NCI-H1694 treated with DMSO at 0.1 percent for 48 hours (cell line): ENCODE measurements at places on chromosomes 1 and 21.

- no peak for DNase-seq
Measured at GRCh38 chr1:45622524-45623394, 1.1 kb downstream of the CCDC17 start.

DNA sequence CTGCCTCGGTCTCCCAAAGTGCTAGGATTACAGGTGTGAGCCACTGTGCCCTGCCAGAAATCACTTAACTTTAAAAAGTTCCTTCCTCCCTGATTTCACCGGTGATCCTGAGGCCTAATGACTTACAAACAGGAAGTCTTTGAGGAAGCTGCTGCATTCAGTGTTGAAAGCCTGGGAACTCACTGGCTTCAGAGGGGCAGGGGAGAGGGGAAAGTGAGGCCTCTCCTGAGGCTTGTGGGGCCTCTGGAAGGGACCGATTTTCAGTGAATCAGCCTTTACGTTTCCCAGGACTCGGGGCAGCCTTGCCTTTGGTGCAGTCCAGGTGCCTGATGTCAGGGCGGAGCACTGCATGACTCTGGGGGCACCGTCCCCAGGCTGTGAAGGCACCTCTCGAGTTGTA, 30.1 kb upstream of the ARHGEF10L start:
- DNase-seq, result no peak

- DNase-seq, result no peak
Measured at GRCh38 chr21:32445101-32445500, 32.6 kb downstream of the EVA1C start.

DNA sequence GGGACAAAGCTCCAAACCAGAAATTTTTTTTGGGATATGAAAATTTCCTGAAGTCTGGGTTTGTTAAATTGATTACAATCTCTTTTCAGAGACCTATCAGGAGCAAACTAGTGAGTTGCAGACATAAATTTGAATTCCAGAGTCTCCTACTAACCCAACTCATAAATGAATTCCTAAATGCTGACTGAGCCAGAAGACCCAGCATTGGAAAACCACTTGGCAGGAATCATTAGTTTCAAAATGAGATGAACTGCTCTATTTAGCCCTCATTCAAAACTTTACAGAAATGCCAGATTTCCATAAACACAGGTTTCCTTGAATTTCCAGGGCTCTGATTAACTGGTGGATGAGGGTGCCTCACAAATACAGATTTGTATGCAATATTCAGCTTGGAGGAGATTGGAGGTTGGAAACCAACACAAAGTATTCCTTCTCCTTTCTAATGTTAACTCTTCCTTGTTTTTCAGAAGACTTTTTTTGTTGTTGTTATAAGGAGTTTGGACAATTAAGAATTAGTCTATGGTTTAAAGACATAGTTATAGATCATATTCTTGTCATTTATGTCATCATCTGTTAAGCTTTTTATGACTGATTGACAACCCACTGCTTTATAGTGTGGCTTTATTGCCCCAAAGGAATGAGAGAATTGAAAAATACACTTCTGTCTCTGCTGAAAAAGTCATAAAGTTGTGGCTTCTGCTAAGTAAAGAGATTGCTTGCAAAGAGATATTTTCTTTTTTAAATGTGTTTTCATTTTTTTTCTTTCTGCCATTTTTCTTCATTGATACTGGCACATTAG, 222.8 kb downstream of the HLX start:
- DNase-seq, result no peak

GRCh38 chr1:184030433-184031091, 7.0 kb downstream of the COLGALT2 start:
- DNase-seq, result no peak

DNA sequence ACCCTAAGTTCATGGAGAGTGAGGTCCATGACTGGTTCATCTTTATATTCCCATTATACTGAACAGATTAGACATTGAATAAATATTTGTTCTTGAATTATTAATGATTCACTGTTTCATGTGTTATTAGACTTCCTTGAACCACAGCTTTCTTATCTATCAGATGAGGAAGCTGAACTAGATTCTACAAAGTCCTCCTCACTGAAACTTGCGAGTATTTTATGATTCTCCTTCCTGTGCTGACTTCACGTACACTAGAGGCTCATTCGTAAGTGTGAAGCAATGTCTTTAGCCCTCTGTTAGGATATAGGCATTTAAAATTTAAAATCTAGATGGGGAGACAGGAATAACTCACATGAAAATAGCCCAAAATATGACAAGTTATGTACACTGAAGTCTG, 95.6 kb upstream of the IRF2BP2 start:
- no peak for DNase-seq

GRCh38 chr21:42841156-42841915, 38.0 kb downstream of the WDR4 start:
- DNase-seq, result no peak

DNA sequence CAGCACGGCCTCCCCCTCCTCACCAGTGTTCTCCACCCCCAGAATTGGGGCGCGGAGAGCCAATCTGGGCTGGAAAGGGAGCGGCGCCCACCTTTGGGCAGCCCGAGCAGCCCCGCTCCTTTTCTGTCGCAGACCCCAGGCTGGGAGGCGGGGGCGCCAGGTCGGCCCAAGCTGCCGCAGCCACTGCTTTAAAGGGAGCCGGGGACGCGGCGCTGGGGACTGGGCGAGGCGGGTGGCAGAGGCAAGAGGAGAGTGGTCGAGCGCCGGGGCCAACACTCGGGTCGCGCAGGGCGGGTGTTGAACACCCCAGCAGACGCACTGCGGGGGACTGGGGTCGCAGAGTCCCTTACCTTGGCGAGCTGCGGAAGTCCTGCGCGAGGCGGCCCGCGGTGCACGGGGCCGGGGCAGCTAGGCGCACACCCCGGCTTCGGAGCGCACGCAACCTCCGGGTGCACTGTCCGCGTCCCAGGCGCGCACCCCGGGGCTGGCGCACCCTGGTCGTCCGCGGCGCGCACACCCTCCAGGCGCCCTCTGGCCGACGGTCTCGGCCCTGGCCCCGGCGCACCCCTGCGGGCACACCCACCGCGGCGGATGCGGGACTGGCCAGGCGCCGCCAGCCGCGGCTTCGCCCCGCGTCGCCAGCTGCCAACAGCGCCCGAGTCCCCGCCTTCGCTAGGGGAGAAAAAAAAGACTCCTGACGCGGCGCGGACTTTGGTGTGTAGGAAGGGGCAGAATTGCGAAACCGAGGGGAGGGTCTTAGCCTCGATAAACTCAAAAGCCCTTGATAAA, at the start of gene KANK4:
KANK4 (minus strand) TSS at position 679 of the 789 bp plus-strand sequence. CDS start 37,870 bp downstream, outside the sequence.
- no peak for DNase-seq

DNA sequence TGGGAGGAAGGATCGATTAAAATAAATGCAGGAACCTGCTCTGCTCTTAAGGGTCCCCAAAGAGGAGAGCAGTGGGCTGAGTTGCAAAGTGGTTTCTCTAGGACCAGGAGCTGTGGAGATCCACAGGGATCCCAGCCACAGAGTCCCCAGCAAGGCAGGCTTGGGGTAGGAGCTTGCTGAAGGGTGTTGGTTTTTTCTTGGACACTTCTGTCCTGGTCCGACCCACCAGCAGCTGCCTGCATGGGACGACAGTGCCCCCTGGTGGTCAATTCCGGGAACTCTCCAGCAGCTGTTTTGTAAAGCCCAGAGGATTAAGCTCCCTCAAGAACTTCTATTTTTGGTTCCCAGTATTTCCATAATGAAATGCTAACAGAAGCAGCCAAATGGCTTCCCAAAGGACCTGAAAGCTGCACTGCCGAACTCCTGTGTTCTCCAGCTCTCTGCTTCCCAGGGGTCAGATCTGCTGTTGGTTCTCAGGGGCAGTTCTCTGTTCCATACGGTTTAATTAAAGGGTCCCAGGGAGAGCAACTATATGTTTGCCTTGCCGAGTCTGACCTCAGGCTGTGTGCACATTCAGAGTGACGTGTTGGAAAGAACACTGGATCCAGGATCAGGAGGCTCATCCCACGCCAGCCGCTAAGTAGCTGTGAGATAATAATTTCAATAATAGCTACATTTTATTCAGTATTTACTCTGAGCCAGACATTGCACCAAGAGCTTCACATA, 23.2 kb downstream of the NENF start:
- no peak for DNase-seq

DNA sequence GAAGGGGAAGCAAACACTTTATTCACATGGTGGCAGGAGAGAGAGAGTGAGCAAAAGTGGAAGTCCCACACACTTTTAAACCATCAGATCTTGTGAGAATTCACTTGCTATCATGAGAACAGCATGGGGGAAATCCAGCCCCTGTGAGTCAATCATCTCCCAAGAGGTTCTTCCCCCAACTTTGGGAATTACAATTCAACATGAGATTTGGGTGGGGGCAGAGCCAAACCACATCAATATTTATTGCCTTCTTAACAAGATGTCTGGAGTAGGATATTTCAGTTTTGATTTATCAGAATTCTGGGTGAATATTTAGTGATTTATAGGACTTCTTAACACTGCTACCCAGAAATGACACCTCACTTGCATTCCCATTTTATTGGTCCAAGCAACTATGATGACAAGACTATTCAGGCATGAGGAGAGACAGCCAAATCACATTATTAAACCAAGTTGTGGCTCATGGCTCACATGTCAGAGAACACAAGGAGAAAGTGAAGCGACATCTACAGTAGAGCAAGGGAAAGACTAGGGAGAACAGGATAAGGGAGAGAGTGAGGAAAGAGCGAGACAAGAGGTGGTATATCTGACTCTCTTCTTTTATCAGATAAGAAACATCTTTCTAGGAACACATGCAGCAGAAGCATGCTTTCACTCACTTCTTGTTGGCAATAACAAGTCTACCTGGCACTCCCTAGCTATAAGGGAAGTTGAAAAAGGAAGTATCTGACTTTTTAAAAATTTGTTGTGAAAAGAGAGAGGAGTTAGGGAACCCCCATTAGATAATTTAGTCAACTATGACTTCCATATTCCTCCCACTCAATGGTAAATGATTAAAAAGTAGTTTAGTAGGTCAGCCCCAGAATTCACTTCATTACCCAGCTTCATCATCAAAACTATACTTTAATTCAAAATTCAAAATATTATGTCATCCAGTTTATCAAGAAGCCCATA, 36.6 kb upstream of the PTPRC start:
- no peak for DNase-seq

- DNase-seq, result no peak
Measured at GRCh38 chr1:59271561-59272260, 25.2 kb upstream of the FGGY start.

DNA sequence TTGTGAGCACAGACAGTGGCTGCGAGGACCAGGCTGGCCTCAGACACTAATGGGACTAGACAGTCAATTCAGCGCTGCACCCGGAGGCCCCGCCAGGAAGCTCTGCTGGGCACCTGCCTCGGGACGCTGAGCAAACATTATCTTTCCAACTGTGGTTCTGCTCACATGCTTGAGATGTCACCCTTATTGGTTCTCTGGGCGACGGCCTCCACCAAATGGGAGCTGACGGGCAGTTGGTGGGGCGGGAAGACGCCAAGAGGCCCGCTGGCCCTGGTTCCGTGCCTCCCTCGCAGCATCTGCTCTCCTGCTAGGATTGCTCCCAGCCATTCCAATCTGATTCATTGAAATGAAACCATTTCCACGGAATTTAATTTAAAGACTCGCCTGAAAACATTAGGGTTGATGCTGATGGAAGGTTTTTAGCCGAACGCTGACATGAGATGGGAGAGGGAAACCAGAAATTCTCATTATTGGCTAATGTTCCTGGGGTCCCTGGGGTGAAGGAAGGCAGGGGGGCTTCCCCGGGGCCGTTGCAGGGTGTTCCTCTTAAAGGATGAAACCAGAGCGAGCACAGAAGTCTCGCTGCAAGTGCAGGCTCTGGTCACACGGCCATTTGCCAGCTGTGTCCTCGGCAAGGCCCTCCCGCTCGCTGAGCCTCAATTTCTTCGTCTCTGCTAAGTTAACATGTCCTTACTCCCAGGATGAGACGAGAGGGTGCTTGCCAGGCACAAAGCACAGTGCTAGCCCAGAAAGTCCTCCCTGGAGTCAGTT, 512.2 kb downstream of the NPHP4 start:
- no peak for DNase-seq

- DNase-seq, result peak; percentile 91
Measured at GRCh38 chr1:94803517-94804441, 16.4 kb upstream of the SLC44A3 start.

DNA sequence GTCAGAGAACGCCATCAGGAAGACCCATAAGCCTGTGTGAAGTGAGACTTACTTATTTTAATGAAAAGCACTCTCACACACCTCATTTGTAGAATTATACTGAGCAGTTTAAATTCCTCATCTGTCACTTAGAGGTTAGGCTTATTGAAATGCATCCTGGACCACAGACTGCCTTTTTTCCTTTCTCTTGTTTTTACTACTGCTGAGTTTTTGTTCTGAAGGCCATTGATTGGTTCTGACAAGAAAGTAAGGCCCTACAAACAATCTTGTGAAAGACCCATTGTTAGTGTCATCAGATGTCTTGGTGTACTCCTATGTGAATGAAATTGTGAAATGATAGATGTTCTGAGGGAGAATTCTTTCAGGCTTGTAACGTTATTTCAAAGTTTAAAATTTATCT, 1343.3 kb upstream of the ADGRL2 start:
- DNase-seq, result no peak

- DNase-seq, result no peak
Measured at GRCh38 chr1:218852527-218852926, 321.2 kb upstream of the LYPLAL1 start.

DNA sequence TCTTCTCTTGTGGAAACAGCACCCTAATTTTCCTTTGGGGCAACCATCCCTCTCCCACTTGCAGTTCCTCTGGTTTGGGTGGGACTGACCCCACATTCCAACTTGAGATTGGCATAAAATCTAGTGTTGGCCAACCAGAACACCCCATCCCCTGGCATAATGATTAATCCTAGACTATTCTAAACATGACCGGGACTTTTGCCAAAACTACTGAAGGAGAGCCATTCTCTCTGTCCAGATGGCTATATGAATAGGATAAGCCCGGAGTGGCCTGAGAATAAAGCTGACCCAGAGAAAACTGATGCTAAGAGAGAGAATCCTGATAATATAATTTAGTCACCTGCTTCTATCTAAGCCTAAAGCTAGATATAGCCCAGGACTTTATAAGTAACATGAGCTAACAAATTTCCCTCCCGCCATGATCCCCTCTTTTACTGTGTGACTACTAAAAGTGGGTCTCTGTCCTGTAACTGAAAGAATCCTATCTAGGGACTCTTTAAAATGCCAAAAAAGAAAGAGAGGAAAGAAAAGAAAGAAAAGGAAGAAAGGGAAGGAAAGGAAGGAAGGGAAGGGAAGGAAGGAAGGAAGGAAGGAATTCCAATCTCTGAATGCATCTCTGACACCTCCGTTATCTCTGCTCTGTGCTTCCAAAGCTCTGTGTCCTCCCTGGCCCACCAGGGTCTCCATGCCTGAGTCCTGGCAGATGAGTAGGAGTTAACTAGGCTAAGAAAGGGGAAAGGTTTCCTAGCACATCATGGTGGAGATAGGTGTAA, 28.0 kb upstream of the NRDC start:
- DNase-seq, result no peak

GRCh38 chr1:228723287-228723686, 12.0 kb upstream of the RHOU start:
- DNase-seq, result no peak
